Stimulated activated naive B cell treated with anti-CD40 and anti-IgM and Interleukin-4, amounts not matched to agents 10 μg/mL and 1 μg/mL and 100 μg/mL, for 72 hours (primary cell): ENCODE measurements at places on chromosomes 11 and 22.

DNA sequence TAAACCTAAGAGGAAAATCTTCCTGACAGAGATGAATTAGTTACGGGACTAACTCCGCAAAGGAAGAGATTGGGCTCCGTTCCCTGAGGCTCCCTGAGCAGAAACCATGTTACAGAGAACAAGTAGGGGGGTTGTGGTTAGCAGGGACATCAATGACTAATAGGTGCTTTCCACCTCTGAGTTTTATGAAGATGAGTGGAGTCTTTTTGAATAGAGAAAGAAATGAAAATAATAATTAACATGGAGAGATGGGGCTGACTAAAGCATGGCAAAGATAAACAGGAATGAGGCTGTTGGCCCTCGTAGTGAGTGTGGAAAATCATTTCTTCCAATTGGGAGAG is 47.5 kb upstream of the PICALM start:
- DNase-seq: peak; percentile 32
- H3K27me3 ChIP-seq: no peaks in the 10 kb centered on the region

- no peaks in the 10 kb centered on the region for H3K36me3 ChIP-seq
- H3K27ac ChIP-seq: no peak overlapping the region
- H3K27me3 ChIP-seq: peaks cover 16% of the 10 kb centered on the region
- H3K4me1 ChIP-seq: no peaks in the 10 kb centered on the region
Measured at GRCh38 chr11:31968461-31969358, 122.2 kb upstream of the RCN1 start.

- H3K36me3 ChIP-seq: peaks cover 40% of the 10 kb centered on the region
- no peak overlapping the region for H3K27ac ChIP-seq
- no peaks in the 10 kb centered on the region for H3K4me1 ChIP-seq
- no peak overlapping the region for H3K4me3 ChIP-seq
- no peak for DNase-seq
- H3K27me3 ChIP-seq: no peaks in the 10 kb centered on the region
Measured at GRCh38 chr11:44244639-44245310, 65.2 kb downstream of the ALX4 start.

DNA sequence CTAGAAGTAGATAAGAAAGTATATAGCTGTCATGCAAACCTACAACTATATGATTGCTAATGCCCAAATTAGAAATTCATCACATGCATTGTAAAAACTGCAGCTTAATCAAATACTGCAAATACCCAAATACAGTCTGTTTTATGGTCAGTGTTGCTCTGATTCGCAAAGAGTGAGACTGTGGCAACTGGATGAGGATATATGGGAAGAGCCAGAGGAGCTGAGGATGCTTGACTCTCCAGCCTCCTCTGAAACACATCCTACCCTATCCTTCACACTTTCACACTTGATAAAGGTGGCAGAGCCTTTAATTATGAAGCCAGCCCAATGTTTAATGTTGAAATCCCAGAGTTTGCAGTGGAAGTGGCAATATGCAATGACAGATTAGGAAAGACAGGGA is 21.9 kb upstream of the OR2AT4 start:
- peaks cover 34% of the 10 kb centered on the region for H3K27me3 ChIP-seq
- no peaks in the 10 kb centered on the region for H3K4me1 ChIP-seq

GRCh38 chr11:72606748-72607468 is 67.3 kb downstream of the PDE2A start:
- H3K36me3 ChIP-seq: no peaks in the 10 kb centered on the region
- H3K27me3 ChIP-seq: peaks cover 71% of the 10 kb centered on the region
- no peak for DNase-seq
- no peak overlapping the region for H3K27ac ChIP-seq
- H3K4me1 ChIP-seq: peaks cover 10% of the 10 kb centered on the region

DNA sequence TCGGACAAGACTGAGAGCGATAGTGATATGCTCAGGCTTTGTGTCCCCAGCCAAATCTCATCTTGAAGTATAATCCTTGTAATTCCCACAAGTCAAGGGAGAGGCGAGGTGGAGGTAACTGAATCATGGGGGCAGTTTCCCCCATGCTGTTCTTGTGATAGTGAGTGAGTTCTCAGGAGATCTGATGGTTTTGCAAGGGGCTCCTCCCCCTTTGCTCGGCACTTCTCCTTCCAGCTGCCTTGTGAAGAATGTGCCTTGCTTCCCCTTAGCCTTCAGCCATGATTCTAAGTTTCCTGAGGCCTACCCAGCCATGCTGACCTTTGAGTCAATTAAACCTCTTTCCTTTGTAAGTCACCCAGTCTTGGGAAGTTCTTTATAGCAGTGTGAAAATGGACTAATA is 7.5 kb upstream of the FOLR2 start:
- DNase-seq: no peak
- peaks cover 11% of the 10 kb centered on the region for H3K36me3 ChIP-seq
- peaks cover 16% of the 10 kb centered on the region for H3K27me3 ChIP-seq
- peaks cover 17% of the 10 kb centered on the region for H3K4me1 ChIP-seq
- no peak overlapping the region for H3K4me3 ChIP-seq
- H3K27ac ChIP-seq: no peak overlapping the region

GRCh38 chr11:129815596-129816461 is at the start of gene TMEM45B:
Gene TMEM45B (plus strand): TSS chr11:129815848. CDS start chr11:129852483, 36,635 bp downstream.
- H3K4me1 ChIP-seq: peaks cover 8% of the 10 kb centered on the region
- peaks cover 2% of the 10 kb centered on the region for H3K36me3 ChIP-seq
- peak within 1 kb of the TSS; percentile 35 for H3K4me3 ChIP-seq
- H3K27ac ChIP-seq: no peak within 1 kb of the TSS
- DNase-seq: no peak
